ENCODE measurements at places on chromosomes 12 and 14.

DNA sequence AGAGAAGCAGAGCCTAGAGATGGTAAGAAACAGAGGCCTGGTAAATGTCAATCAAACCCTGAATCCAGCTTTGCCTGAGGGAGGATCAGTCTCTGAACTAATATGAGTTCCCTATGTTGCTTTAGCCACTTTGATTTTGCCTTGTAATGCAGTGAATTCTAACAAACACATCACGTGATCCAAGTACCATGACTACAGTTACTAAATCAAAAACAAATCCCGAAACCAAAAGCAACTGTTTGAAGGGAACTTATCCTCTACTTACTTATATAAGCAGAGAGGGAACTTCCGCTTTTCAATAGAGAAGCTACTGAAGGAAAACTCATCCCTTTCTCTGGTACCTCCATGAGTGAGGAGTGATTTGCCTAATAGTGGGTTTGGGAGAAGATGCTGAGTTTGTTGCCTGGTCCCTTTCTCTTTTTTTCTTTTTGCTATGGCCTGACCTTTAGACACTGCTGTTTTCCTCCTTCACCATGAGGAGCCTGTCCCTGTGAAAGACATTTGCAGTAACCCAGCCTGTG, 7.7 kb upstream of the PPTC7 start:
- peak; percentile 23 for DNase-seq

DNA sequence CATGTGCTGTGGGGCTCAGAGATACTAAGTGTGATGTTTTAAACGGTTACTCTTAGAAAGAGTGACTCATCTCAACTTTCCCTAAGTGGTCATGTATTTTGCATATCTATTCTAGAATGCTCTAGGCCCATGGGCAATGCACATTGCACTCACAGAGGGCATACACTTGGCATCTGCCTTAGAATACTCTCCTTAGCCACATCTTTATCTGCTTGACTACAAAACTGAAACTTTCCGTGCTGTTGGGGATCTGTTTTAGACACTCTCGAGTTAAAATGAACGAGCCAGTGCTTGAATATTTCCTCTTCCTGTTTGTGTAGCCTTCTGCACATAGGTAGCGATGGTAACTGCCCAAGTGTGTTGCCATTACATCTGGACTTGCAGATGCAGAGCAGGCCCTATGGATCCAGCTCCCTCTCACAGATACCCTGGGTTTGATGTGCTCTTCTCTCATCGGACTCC, 180.5 kb downstream of the CAND1 start:
- DNase-seq: no peak

GRCh38 chr12:66403746-66404145, 101.5 kb downstream of the HELB start:
- no peak for DNase-seq

GRCh38 chr12:11678781-11679180, 29.3 kb downstream of the ETV6 start:
- DNase-seq: no peak

DNA sequence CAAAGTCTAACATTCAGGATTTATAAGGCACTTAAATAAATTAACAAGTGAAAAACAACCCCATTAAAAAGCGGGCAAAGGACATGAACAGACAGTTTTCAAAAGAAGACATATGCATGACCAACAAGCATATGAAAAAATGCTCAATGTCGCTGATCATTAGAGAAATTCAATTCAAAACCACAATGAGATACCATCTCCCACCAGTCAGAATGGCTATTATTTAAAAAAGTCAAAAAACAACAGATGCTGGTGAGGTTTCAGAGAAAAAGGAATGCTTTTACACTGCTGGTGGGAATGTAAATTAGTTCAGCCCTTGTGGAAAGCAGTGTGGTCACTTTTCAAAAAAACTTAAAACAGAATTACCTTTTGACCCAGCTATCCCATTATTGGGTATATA, 60.7 kb upstream of the BDKRB2 start:
- peak; percentile 51 for DNase-seq

DNA sequence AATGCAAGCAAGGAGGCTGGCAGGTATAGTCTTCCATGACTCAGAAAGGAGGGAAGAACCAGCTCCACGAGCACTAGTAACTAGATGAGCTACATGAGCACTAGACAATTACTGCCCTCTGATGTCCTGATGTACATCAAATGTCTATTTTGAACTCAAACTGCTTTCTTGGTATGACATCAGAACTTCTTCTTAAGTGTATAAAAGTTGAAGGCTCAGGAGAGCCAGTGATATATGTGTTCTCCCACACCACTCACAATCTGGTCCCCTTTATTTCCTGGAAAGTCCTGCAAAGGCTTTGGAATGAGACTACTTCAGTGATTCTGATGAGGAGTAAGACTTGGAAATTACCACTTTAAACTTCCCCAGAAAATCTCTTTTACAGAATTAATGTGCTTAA, 18.5 kb upstream of the DHRS7 start:
- DNase-seq: peak; percentile 21

GRCh38 chr12:106753526-106753925, 21.0 kb upstream of the RIC8B start:
- no peak for DNase-seq

GRCh38 chr14:66746316-66747006, 238.5 kb downstream of the GPHN start:
- DNase-seq: peak; percentile 37

GRCh38 chr14:101230851-101231550, 327.5 kb upstream of the RTL1 start:
- DNase-seq: no peak

DNA sequence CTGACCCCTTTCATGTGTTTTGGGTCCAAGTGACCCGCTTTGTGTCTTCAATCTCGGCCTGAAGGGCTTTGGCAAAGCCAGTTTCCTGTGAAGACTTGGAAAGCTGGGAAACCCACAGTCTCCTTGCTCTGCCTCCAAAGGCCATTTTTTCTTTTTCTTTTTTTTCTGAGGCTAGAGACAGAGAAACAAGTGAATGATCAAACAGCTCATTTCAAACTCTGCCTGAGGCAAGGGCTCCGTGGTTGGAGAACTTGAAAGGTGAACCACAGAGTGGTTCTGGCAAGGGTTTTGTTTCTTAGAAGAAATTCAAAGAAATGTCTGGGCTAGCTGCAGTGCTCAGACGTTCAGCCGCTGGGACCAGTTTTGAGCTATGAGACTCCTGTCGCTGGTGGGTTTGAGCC, 62.7 kb downstream of the ERH start:
- DNase-seq: no peak

DNA sequence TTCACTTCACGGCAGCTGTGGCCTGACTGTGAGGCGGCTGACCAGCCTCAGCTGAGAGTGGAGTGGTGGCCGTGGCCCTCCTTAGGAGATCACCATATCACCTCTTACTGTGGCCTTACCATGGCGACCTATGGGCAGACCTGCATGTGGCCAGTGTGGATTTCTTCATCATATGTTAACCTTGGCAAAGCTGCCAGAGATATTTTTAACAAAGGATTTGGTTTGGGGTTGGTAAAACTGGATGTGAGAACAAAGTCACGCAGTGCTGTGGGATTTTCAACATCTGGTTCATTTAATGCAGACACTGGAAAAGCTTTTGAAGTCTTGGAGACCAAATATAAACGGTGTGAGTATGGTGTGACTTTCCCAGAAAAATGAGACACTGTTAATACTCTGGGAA, 46.9 kb downstream of the KLRG1 start:
- no peak for DNase-seq

DNA sequence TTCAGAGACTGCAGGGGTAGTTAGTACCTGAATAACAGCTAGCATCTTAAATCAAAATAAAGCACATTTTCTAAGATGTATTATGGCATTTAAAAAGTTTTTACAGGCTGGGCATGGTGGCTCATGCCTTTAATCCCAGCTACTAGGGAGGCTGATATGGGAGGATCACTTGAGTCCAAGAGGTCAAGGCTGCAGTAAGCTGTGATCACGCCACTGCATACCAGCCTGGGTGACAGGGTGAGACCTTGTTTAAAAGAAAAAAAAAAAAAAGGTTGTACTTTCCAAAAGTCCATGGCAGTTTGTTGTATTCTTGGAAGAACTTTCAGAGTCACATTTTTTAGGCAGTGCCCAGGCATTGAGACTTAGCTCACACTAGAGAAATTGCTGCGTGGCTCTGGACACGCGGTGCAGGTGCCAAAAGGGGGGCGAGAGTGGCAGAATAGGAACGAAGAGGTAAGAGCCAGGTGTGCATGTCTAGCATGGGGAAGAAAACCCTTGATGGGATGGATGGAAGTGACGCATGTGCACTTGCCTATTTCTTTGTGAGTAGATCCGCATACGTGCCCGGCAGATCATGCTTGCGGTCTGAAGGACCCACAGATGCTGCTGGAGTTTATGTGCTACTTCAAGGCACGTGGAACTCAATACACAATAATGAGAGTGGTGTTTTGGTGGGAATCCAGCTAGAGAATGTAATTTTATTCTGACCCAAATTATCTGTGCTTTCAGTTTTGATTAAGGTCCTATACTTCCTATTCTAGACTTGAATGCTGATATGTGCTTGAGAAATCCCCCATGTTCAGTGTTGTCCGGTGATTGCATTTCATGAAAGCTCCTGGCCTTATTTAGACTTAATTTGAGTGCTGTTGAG, 11.9 kb downstream of the ANKRD13A start:
- DNase-seq: no peak

GRCh38 chr14:101196795-101197590, 293.5 kb upstream of the RTL1 start:
- no peak for DNase-seq

GRCh38 chr12:121452985-121453360, 53.1 kb downstream of the RNF34 start:
- no peak for DNase-seq

GRCh38 chr14:68820536-68820935, 27.7 kb upstream of the ZFP36L1 start:
- no peak for DNase-seq

GRCh38 chr12:15469356-15469755, 147.0 kb downstream of the PTPRO start:
- DNase-seq: no peak

GRCh38 chr12:61808856-61809255, 451.3 kb upstream of the USP15 start:
- DNase-seq: peak; percentile 62

GRCh38 chr12:104565606-104566243, 109.0 kb downstream of the CHST11 start:
- DNase-seq: no peak

DNA sequence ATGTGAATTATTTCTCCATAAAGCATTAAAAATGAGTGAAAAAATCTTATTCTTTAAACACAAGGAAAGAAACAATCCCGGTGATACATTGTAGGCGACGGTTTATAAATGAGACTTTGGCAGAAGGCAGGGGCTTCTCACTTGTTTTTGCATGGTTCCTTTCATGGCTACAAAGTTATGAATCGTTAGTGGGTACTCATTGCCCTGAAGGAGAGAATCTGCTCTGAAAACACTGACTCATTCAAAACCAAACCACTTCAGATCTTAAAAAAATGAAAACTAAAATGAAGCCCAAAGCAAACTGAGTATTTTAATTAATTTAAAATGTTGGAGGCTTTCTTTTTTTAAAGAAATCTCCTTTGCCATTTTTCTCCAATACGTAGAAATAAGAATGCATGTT, 41.4 kb upstream of the AMIGO2 start:
- peak; percentile 44 for DNase-seq

- no peak for DNase-seq
These were observed 333.5 kb downstream of the NAV3 start for GRCh38 chr12:78164154-78164553.

- DNase-seq: no peak
These were observed 205.1 kb upstream of the FSCB start for GRCh38 chr14:44712024-44712815.

DNA sequence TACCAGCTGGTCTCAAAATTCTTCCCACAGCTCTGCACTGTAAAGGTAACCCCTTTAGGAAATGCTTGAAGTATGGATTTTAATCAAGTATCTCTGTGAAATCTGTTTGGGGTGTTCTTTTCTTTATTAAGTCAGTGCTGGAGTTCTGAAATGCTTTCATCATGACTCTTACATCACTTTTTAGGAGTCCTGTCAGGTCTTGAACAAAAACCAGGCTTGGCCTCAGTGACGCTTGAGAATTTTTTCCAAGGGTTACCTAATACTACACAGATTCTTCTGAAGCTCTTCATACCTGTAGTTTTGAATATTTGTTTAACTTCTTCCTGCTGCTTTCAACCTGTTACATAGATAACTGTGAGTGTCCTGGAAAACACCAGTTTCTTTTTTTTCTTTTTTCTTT, 47.0 kb upstream of the KCNH3 start:
- no peak for DNase-seq

- no peak for DNase-seq
These were observed 176.7 kb upstream of the NOS1 start for GRCh38 chr12:117538032-117538690.

GRCh38 chr14:98769326-98769725, 502.7 kb downstream of the BCL11B start:
- DNase-seq: no peak

DNA sequence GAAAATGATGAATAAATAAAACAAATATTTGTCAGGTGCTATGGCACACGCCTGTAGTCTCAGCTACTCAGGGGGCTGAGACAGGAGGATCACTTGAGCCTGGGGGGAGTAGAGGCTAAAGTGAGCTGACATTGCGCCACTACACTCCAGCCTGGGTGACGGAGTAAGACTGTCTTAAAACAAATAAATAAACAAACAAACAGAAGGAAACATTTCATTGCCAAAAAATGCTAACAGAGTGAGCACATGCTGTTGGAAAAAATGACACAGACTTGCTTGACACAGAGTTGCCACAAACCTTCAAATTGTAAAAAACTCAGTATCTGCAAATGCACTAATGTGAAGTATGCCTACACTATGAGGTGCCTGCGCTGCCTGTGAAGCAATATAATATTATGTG, 50.8 kb upstream of the AP4S1 start:
- DNase-seq: no peak

GRCh38 chr12:51330186-51330585, 6.2 kb upstream of the BIN2 start:
- DNase-seq: peak; percentile 13

GRCh38 chr12:9943240-9943639, 11.1 kb upstream of the CLEC2A start:
- no peak for DNase-seq

GRCh38 chr12:3269594-3269993, 192.4 kb downstream of the TSPAN9 start:
- no peak for DNase-seq

DNA sequence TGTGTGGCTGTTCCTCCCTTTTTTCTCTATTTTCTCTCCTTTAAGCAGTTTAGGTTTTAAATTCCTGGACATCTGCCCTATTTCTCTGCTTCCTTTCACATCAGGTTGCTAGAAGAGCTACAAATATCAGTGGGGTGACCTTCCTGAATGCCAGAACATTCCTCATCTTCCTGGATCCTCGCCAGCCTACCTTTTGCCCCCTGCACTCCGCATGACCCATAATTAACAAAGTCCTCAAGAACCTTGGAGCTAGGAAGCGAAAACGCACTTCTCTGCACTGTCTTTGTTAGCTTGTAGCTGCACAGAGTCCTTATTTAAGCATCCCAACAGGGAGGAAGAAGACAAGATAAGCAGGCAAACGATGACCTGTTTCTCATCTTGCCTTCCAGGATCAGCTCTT, 30.5 kb downstream of the VDR start:
- DNase-seq: no peak

Data from fibroblast of skin of right biceps (primary cell).